T-helper 9 cell (primary cell): ENCODE measurements at places on chromosomes 16 and 17.

- DNase-seq = no peak
Measured at GRCh38 chr17:59415397-59415796, 83.9 kb downstream of the YPEL2 start.

- no peak for DNase-seq
Measured at GRCh38 chr17:69597898-69598692, 183.6 kb downstream of the MAP2K6 start.

GRCh38 chr16:72917051-72917450 lies 130.9 kb downstream of the ZFHX3 start:
- no peak for DNase-seq

DNA sequence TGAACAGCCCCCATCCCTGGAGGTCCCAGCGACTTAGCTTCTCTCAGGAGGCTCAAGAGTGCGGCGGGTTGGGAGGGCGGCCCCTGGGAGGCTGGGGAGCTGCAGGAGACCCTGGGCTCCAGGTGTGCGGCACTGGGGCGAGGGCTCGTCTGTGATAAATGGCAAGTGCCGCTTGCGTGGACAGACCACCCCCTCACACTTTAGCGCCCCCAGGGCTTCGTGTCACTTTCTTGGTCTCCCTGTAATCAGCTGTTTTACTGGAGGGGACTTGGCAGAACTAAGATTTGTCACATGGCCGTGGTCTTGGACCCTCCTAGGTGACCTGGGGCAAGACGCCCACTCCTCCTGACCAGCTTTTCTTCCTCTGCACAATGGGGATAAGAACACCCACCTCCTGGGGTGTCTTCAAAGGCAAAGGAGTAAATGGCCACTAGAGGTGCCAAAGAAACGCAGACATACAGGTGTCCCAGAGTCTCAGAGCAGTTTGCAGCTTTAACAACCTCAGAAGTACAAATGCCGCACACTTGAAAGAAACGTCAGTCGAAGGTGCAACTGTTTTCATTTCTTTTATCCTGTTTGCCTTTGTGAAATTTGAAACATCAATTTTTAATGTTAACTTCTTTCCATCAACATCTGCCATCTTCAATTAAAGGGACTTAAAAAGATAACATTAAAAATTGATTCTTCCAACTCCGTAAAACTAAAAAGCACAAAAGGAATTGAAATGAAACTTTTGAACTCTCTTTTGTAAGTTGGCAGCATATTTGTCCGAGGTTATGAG lies 946 bp downstream of the OSGIN1 start:
- no peak for DNase-seq

- no peak for DNase-seq
Measured at GRCh38 chr17:50172130-50172529, 6.3 kb downstream of the SGCA start.

GRCh38 chr17:28199115-28199514 lies 119.9 kb upstream of the TMEM97 start:
- DNase-seq = no peak

GRCh38 chr16:12479751-12480150 lies 323.9 kb downstream of the CPPED1 start:
- no peak for DNase-seq

- no peak for DNase-seq
Measured at GRCh38 chr17:76528156-76528527, 9.4 kb downstream of the CYGB start.

DNA sequence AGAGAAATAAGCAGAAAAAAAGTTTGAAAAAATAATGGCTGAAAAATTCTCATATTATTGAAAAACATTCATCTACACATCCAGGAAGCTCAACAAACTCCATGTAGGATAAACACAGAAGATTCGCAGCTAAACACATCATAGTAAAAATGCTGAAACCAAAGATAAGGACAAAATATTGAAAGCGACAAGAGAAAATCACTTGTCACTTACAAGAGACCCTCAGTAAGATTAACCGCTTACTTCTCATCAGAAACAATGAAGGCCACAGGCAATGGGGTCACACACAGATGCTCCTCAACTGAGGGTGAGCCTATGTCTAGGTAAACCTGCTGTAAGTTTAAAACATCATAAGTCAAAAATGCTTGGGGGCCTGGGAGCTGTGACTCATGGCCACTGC lies 38.1 kb upstream of the METRNL start:
- DNase-seq = no peak

DNA sequence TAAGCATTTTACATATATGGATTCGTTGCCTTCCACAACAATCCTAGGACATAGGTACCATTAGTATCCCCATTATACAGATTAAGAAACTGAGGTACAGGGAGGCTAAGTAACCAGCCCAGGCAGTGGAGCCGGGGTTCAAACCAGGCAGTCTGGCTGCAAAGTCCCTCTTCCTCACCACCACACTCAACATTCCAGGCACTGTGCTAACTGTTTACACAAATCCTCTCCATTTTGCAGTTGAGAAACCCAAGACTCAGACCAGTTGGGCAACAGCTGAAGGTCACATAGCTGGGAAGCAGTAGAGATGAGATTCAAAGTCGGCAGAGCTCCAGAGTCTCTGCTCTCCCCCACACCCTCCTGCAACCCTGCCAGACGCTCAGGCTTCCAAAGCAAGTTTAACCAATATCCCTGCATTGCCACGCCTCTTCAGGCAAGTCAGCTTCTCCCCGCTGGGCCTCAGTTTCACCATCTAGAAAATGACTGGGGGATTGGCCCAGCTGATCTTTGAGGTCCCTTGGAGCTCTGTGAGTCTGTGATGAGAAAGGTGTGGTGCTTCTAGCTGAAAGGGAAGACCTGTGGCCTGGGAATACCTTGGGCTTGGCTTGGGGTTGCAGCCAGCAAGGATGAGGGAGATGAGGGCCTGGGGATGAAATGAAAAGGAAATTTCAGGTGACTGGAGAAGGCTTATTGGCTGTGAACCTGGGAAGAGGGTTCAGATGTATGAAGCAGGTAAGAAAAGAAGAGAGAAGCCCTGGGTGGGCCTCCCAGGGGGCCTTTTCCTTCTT lies 14.0 kb downstream of the CCR7 start:
- DNase-seq = no peak

- DNase-seq = no peak
Measured at GRCh38 chr17:42163113-42163512, 8.3 kb upstream of the RAB5C start.

- no peak for DNase-seq
Measured at GRCh38 chr17:32318071-32318470, 23.9 kb downstream of the C17orf75 start.

- no peak for DNase-seq
Measured at GRCh38 chr16:49446805-49447204, 73.2 kb downstream of the C16orf78 start.

GRCh38 chr17:58556833-58557250 lies 42.4 kb upstream of the MTMR4 start:
- no peak for DNase-seq

- DNase-seq = no peak
Measured at GRCh38 chr17:65637786-65638185, 76.3 kb upstream of the AXIN2 start.

DNA sequence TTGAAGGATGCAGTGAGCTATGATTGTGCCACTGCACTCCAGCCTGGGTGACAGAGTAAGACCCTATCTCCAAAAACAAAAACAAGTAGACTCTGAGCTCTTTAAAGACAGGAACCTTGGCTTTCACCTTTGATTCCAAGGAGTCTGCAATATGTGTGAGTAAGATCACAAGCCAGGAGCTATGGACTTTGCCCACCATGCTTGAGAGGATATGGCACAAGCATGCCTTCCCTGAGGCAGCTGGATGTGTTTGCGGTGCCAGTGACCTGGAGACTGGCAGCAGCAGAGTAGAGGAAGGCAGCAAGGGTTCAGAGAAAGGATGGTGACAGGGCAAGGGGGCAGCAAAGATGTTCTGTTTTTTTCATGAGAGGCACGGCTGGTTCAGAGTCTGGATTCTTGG lies 14.5 kb upstream of the PRKCA start:
- DNase-seq = no peak

DNA sequence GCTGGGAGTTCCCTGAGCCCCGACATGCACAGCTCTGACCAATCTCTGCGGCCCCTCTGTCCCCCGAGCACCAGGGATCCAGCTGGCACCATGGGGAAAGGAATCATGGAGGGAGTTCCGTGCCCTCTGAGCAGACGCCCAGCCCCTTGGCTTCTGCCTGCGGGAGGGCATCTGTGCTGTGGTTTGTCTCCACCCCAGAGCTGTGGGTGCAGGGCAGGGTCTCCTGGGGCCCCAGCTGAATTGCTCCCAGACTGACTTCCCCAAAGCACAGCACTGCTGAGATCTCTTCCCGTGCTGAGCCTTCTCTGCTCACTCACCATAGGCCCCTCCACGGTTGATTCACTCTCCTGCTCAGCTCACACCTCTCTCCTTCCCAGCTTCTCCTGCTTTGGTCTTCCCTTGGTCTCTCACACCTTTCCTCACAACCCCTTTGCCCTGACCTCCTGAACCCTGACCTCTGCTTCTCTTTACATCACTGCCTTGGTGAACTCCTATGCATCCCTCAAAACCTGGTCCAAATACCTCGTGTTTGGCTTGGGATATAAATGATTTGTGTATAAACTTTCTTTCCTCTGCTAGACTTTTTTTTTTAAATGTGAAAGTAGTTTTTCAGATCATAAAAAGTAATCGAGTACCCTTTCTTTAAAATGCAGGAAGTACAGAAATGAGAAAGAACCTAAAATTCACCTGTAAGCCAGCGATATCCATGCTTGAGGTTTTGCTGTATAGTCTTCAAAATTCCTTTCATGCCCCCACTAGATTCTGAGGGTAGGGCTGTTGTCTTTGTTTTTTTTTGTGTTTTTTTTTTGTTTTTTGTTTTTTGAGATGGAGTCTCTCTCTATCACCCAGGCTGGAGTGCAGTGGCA lies 265.3 kb downstream of the SEC14L1 start:
- no peak for DNase-seq

GRCh38 chr17:40024901-40025300 lies 9.7 kb downstream of the CSF3 start:
- no peak for DNase-seq

GRCh38 chr17:4083187-4083586 lies 59.6 kb downstream of the ZZEF1 start:
- no peak for DNase-seq

DNA sequence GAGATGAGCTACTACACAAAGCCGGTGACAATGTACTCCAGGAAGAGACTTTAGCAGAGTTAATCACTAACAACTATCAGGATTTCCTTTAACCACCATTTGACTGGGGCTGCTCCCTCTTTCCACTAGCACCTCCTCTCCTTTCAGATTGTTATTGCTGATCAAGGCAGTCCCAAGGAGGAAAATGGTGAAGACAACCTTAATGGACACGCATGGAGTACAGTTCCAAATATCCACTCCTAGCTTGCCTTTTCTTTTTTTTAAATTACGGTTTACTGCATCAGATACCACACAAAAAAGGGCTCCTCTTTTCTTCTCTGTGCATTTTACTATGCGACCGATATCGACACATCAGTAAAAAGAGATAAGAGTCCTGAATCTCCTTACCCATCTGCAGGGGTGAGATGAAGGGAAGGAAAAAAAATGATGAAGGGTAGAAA lies 30.9 kb downstream of the FAM222B start:
- DNase-seq = no peak

GRCh38 chr16:84443166-84443802 lies 61.2 kb downstream of the MEAK7 start:
- no peak for DNase-seq

DNA sequence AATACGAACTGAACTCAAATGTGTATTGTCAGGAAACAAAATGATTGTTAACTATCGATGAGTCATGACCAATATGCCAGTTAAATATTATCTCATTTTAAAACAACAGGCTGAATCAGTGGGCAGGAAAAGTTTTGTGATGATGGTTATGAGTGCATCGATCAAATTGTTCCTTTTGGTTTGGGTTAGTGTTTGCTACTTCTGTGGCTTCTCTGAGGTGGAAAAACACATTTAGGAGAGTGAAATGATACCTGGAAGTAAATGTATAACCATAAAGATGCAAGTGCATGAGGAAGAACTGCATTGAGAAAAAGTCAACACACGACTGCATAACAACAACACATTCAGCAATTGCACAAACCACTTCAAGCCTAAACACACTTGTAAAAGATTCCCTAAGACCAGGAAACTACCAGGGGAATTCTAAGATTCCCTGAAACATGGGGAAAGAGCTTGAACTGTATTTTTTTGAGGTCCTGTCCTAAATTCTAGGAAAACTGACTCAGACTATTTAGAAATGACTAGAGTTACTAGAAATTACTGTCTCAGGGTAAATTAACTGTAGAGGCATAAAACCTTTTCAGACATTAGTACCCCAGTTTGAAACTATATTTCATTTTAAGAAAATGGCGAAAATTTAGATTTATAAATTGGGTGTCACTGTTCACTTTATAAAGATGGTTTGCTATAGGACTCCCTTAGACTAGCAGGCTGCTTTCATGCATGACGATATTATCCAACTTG lies 44.8 kb downstream of the CDYL2 start:
- DNase-seq = no peak

- no peak for DNase-seq
Measured at GRCh38 chr17:41505007-41505808, at the start of gene KRT13. KRT13 (minus strand) TSS chr17:41505612; CDS start chr17:41505550, 62 bp downstream.
